ENCODE measurements at places on chromosomes 5 and 9.

GRCh38 chr5:152274224-152274623 lies 130.9 kb downstream of the NMUR2 start:
- no peak for DNase-seq

DNA sequence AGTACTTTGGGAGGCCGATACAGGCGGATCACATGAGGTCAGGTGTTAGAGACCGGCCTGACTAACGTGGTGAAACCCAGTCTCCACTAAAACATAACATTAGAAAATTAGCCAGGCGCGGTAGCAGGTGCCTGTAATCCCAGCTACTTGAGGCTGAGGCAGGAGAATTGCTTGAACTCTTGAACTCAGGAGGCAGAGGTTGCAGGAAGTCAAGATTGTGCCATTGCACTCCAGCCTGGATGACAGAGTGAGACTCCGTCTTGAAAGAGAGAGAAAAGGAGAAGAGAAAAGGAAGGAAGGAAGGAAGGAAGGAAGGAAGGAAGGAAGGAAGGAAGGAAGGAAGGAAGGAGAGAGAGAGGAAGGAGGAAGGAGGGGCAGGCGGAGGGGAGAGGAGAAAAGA lies 45.1 kb downstream of the MYO10 start:
- no peak for DNase-seq

GRCh38 chr5:180640611-180640860 lies 8.9 kb downstream of the FLT4 start:
- DNase-seq = no peak

- DNase-seq = no peak
Measured at GRCh38 chr5:125377141-125377540, 630.7 kb upstream of the ZNF608 start.

DNA sequence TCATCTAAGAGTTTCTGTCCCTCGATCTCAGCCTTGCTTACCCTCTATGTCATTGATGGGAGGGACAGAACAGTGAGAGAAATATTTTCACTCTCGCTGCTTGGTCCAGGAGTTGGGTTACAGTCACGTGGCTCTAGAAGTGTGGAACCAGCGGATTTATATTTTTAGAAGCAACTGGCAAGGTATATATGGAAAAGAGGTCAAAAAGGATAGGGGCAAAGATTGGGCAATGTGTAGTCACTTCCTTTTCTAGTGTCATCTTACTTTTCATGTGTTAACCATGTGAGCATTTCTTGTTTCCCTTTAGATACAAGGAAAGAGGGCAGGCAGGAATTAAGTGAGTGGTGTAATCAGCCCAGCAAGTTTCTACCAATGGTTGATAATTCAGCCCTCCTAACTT lies 111.5 kb upstream of the ZNF366 start:
- no peak for DNase-seq

- no peak for DNase-seq
Measured at GRCh38 chr9:133924453-133924852, 67.7 kb downstream of the VAV2 start.

GRCh38 chr5:139711067-139711905 lies 63.1 kb downstream of the CXXC5 start:
- DNase-seq = peak; percentile 62

GRCh38 chr9:138103849-138104206 lies 226.2 kb downstream of the CACNA1B start:
- DNase-seq = no peak

GRCh38 chr9:2966565-2967300 lies 122.8 kb upstream of the PUM3 start:
- no peak for DNase-seq

DNA sequence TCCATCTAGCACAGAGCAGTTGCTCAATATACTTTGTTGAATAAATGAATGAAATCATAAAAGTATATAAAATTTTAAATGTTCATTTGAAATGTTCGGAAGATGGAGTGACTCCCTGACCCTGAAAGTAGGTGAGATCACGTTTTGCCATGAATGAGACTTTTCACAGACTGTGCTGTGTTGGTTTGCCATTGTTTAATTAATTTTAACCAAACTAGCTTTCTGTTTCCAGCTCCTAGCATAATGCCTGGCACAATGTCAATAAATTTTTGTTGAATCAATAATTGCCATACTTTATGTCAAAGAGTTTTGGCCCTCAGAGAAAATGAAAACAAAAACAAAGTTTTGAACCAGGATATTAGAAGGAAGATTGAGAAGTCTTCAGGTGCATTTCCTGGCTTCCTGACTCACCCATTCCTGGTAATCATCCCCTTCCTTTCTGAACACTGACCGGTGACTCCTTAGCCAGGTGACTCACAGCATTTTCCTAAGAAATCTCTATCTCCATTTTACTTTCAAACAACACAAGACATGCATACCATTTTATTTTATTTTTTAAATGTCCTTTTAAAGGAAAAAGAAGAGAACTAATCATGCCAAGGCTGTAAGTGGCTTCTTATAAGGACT lies 15.1 kb downstream of the SLC28A3 start:
- DNase-seq = no peak

GRCh38 chr9:85605905-85606304 lies 135.8 kb downstream of the AGTPBP1 start:
- DNase-seq = no peak

DNA sequence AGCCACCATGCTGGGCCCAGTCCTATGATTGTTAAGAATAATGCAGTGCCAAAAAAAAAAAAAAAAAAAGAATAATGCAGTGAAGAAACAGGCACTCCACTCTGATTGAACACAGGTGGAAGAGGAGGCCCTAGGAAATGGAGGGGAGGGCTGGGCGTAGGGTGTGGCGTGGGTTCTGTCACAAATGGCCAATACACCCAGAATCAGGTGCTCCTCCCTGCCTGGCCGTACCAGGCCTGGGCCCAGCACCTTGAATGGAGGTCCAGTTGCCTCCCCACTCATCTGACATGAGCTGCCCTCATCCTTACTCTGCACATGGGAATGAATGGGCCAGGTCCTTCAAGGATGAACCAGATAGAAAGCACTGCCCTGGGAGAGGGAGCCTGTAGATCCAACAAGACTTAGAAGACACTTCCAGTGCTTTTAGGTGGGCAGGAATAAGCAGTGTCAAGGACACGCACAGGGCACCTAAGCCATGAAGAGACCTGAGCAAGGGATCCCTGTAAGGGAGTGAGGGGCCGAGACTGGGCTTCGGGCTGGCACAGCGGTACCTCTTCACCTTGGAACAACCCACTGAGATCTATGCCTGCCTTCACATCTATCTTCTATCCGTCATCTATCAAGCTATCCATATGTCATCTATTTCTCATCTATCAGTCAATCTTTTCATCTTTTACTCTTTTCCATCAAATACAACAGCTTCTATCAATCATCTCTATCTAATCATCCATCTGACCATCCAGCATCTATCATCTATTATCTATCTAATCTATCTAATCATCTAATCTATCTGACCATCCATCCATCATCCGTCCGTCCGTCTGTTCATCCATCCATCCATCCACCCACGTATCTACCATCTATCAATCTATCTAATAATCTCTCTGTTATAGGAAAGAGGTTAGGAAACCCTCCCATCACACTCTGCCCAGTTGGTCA lies 15.9 kb downstream of the NINJ1 start:
- DNase-seq = no peak

DNA sequence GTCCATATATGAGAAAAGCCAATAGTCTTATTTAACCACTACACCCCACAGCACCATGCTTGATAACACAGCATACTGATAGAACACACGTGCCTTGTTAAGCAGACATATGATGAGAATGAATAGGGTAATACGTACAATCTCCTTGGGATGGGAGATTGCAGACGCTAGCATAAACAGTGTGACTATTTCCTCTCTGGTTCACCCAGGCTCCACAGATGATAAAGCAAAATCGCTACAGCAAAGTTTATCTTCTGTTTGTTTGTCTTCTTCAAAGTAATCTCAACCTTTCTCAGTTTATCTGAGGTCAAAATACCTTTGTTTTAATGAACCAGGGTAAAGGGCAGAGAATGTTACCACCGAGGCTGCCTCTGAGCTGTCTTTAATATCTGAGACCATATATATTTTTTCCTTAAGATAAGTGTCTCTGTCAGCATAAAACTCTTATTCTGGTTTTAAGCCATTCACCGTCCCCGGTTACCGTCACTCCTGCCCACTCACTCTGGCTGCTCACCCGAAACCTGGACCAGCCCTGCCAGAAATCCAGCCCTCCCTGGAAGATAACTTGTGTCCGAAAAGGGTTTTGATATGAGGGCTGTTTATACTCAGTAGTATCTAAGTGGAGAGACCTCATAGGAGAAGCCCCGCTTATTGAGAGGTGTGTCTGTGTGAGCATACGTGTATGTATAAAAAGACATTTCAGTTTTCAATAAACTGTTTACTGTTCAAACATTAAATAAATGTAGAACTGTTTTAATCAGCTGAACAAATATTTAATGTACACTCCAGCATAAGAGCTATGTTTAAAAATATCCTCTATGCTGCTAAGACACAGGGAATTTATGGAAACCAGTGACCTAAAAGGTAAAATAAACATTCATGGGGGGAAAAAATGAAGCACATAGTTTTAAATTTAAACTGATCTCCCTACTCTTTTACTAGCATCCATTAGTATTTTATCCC lies 465.4 kb downstream of the RASEF start:
- DNase-seq = no peak

- DNase-seq = no peak
Measured at GRCh38 chr9:135857371-135857786, 50.0 kb downstream of the CAMSAP1 start.

- DNase-seq = peak; percentile 43
Measured at GRCh38 chr9:117135501-117136098, 279.3 kb downstream of the ASTN2 start.

GRCh38 chr5:135140446-135141204 lies 106.6 kb upstream of the PITX1 start:
- DNase-seq = no peak

DNA sequence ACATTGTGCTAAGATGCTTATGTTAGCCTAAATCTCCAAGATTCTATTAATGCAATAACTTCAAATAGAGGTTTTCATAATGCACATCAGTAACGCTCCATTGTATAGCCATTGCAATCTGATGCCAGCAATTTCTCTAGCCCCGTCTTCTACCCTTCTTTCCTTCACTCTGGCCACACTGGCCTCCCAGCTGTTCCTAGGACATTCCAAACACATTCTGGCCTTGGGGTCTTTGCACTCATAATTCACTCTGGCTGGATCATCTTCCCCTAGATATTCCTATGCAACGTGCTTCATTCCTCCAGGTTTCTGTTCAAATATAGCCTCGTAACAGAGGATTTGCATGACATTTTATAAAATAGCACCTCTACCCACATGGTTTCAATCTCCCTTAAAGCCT lies 23.3 kb downstream of the FAM81B start:
- DNase-seq = no peak

GRCh38 chr9:108645520-108645919 lies 210.3 kb downstream of the ACTL7B start:
- no peak for DNase-seq

DNA sequence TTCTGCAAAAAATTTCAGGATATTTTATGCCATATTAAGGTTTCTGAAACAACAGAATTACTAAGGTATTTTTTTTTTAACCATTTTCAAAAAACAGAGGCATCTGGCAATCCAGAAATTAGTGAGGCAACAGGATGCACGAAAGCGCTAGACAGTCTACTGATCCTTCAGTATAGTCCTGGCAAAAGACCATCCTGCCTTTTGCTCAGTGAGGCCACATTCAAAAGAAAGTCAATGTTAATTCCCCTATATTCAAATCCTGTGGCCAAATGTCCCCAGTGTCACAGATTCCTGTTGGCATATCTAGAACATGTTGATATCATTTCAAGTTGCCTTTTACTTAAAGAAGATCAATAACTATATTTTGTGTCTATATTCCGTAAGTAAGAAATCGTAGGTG lies 13.1 kb upstream of the NFIB start:
- no peak for DNase-seq

GRCh38 chr9:79763671-79764285 lies 192.0 kb downstream of the TLE4 start:
- DNase-seq = no peak

- DNase-seq = no peak
Measured at GRCh38 chr5:66356011-66356565, 212.0 kb downstream of the SREK1 start.

DNA sequence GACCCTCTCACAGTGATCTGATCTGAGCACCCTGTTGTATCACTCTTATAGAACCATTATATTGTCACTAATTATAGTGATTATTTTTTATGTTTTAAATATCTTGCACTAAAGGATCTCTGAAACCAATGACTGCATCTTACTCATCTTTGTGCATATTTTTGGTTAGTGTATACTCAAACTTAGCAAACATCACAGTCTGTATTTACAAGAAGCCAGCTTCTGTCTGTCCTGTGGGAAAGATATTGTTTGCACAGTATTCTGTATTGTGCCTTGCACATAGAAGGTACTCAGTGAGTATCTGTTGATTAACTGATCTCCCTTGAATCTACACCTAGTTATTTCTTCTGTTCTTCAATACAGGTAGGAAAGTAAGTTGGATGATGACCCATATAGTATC lies 131.5 kb downstream of the PAM start:
- no peak for DNase-seq

GRCh38 chr5:112533362-112533761 lies 114.3 kb upstream of the EPB41L4A start:
- no peak for DNase-seq

DNA sequence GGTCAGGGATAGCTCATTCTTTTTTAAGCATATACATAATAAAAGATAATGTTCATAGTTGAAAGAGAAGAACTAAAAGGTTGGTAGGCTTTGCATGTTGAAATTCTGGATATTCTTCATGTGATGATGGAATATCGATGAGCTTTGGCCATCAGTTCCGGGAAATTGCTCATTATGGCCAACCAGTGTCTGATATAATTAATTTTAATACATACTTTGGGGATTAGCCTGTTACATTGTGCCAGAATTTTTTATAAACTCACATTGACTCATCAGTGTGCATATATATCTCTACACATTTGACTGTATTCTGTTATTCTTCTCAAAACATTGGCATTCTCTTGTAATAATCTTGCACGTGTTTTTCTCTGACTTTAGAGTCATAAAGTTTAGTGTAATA lies 84.3 kb downstream of the NNT start:
- DNase-seq = no peak

DNA sequence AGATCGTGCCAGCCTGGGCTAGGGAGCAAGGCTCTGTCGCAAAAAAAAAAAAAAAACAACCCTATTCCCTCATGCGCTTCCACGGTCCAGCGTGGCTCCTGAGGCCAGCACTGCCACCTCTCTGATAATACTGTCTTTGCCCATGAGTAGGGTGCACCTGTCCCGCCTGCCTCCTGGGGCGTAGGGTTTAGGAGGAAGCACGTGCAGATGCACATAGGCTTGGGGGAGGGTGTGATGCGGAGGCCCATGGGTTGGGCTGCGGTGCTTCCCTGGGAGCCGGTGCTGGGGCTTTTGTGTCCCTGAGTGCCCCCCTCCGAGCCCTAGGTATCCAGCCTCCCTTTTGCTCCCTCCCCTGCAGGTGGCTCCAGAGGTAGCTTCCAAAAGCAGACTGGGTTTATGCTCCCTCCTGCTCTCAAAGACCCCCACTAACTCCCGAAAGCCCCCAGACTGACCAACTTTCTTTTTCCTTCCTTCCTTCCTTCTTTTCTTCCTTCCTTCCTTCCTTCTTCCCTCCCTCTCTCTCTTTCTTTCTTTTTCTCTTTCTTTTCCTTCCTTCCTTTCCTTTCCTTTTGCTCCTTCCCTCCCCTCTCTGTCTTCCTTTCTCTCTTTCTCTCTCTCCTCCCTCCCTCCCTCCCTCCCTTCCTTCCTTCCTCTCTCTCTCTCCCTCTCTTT lies 12.8 kb downstream of the FGFR4 start:
- no peak for DNase-seq

Measured in DMS 273 treated with DMSO at 0.1 percent for 48 hours (cell line).